GM12878 (cell line): ENCODE measurements at places on chromosomes 2 and 18.

DNA sequence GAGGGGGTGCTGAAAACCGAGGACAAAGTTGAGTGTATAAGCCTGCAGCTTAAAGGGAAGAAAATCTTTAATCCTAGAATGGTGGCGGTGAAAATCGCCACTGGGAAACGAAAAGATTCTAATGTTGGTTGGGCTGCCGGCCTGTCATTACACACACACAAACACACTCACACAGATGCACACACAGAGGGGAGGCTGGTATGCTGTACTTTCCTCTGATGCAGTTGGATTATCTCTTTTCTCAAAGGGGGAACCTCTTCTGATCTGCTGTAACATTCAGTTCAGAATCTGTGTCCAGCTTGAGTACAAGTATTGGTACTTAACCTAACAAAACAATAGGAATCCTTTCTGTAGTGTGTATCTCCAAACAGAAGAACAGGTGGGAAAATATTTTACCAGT lies 39.0 kb downstream of the ANXA4 start:
- DNase-seq, result no peak

DNA sequence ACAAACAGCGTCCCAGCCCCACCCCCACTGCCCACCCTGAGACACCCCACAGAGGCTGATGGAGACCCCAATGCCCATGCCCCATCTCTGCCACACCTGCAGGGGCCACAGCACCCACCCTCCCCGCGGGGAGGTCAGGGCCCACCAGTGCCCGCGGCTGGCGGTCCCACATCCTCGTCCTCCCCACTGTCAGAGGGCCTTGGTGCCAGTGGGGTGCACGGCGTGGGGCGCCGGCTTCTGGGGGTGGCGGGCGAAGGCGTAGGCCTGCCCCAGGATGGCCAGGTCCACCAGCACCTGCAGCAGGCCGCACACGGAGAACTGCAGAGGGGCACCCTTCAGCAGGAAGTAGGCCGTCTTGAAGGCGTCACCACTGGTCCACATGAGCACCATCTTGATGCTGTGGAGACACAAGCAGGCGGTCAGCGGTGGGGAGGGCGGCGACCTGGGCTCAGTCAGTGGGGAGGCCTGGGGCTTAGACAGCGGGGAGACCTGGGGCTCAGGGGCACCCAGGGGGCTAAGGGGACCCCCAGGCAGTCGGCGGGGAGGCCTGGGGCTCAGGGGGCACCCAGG lies 47.6 kb downstream of the SLC66A2 start:
- DNase-seq, result no peak

GRCh38 chr2:184481865-184482264 lies 116.5 kb upstream of the ZNF804A start:
- no peak for DNase-seq

GRCh38 chr18:78085241-78086185 lies 835.9 kb downstream of the GALR1 start:
- DNase-seq, result no peak

DNA sequence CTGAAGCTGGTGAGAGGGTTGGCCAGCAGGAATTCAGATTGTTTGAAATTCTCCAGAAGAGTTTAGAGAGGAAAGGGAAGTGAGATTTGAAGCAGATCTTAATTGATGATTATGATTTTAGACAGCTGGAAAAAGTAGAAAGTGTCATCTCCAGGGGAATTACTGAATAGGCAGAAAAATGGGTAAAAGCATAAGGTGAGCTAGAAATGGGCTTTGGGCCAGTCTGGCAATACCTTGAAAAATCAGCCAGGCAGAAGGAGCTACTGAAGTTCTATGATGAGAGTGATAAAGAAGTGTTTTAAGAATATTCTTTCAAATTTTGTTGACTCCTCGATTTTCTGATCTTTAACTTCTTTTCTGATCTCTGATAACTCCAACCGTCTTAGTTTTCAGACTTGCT lies 172.9 kb upstream of the CCDC150 start:
- DNase-seq, result no peak

- no peak for DNase-seq
These were observed 385.2 kb upstream of the PIK3C3 start for GRCh38 chr18:41569867-41570266.

- no peak for DNase-seq
These were observed 161.1 kb downstream of the ARL4C start for GRCh38 chr2:234335661-234336228.

DNA sequence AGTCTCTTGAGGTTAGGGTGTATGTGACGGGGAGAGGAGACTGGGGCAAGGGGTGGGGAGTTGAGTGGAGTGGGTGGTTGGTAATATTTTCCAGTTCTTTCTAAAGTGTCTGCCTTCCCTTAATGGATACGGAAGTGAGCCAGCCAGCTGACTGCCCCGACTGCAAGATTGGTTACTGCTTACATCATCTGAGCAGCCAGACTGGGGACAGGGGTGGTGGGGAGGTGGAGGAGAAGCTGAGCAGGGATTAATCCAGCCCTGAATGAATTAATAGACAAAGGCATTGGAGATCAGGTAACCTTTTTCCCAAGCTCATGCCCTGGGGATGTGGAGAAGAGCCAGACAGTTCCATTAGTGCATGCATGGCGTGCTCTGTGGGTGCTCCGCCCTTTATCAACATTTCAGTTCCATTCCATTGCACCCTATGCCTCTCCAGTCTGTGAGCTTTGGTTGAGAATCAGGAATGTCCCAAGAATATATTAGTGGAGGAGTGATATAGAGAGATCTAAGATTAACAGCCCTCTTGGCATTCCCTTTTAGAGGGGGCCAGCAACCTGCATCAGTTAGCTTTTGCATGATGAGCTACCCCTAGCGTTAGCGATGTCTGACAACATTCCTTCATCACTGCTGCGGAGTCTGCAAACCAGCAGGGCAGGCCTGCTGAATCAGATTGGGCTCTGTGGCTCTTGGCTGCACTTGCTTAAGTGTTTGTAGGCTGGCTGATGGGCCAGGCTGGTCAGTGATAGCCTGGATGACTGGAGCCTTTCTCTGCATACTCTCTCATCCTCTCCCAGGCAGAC lies 67.4 kb downstream of the TNP1 start:
- DNase-seq, result no peak

GRCh38 chr2:103814016-103814415 lies 1039.9 kb upstream of the POU3F3 start:
- DNase-seq, result no peak

DNA sequence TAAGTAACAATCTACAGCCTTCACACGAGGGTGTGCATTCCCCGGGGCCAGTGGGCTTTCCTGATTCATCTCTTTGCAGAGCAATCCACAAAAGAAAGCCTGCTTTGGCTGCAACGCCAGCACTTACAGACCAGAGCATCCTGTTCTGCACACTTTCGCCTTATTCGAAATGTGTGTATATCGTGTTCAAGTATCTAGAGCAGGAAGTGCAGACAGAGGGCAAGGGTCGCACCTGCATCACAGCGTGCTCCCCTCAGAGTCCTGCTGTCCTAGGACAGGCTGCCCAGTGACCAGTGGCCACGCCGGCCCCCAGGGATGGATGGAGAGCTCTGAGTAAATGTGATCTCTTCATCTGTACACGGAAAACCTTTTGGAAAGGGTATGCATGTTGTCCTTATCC lies 264.3 kb downstream of the ZNF516 start:
- DNase-seq, result no peak

- no peak for DNase-seq
These were observed 2.9 kb upstream of the ATOH8 start for GRCh38 chr2:85750587-85751575.

GRCh38 chr2:9793918-9794717 lies 49.2 kb upstream of the TAF1B start:
- no peak for DNase-seq

DNA sequence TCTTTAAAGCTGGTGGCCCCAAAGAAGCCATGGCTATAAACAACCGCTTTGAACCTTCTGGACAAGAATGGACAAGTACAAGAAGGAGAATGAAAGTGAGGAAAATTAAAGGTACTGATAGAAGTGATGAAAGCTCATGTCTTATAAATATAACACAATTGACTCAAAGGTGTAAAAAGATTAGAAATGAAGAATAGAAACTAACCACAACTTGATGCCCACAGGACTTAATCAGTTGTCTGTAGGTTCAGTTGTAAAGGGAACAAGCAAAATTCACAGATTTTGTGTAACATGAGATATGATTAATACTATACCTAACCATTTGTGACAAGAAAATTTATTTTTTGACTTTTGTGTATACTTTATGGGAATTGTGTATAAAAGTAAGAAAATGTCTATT lies 135.7 kb downstream of the NUP35 start:
- DNase-seq, result no peak

GRCh38 chr2:203661279-203661908 lies 45.0 kb upstream of the CD28 start:
- no peak for DNase-seq

DNA sequence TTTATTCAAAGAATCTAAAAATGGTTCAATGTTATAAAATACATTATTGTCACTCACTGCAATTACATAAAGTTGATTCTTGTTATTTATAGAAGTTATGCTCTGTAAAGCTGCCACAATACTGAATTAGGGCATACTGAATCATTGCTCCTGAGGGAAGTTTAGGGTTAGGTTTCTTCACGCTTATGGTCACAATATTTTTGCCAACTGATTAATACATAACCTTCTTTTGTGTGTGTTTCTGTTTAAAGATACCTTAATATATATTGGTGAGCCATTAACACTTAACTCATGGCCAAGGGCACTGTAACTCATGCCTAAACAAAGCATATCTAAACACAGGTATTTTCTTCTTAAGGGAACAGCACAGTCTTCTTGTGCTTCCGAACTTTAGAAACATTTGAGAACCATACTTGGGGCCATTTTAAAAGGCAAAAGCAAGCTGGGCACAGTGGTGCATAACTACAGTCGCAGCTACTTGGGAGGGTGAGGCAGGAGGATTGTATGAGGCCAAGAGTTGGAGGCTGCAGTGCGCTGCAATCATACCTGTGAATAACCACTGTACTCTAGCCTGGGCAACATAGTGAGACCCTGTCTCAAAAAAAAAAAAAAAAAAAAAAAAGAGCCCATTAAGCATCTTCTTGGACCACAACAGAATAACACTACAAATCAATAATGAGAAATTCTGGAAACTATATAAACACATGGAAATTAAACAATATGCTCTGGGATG lies 15.6 kb downstream of the DARS1 start:
- DNase-seq, result no peak

DNA sequence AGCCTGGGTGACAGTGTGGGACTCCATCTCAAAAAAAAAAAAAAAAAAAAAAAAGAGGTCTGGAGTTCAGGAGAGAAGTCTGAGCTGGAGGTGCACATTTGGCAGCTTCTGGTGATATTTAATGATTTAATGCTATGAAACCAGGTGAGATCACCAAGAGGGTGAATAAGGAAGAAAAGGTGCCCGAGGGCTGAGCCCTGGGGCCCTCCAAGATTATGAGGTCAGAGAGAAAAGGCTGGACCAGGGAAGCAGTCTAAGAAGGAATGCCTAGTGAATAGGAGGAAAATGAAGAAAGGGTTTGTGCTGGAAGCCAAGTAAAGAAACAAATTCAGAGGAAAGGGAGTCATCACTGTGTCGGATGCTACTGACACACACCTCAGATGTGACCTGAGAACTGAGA lies 88.0 kb upstream of the PELI1 start:
- no peak for DNase-seq

- no peak for DNase-seq
These were observed 272.4 kb downstream of the AGAP1 start for GRCh38 chr2:235766278-235766677.
